HS-5 (cell line): ENCODE measurements at places on chromosomes 3 and 15.
A peak's percentile ranks its signal among the peaks of the same experiment; 100 is the strongest.

GRCh38 chr3:16514021-16514700 is 662 bp upstream of the RFTN1 start:
- DNase-seq = no peak

- DNase-seq = no peak
Observed at GRCh38 chr3:139523718-139524117, 15.8 kb downstream of the RBP1 start.

GRCh38 chr15:40265355-40265754 is 17.5 kb downstream of the ANKRD63 start:
- DNase-seq = no peak

DNA sequence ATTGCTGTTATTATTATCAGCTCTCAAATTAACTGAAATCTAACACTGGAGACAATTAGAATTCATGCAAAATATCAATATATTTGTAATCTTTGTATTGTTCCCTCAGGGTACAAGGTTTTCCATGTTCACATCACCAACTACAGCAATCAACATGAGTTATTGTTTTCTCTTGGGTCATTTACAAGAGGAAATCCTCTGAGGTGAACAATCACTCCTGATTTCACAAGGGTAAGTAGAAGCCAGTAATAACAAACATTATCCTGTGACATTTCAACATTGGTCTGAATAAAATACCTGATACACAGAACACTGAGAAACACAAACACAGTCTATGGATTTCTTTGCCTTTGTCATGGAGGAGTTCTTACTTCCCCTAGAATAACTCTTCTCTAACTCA is 174.0 kb downstream of the SUCNR1 start:
- DNase-seq = no peak

DNA sequence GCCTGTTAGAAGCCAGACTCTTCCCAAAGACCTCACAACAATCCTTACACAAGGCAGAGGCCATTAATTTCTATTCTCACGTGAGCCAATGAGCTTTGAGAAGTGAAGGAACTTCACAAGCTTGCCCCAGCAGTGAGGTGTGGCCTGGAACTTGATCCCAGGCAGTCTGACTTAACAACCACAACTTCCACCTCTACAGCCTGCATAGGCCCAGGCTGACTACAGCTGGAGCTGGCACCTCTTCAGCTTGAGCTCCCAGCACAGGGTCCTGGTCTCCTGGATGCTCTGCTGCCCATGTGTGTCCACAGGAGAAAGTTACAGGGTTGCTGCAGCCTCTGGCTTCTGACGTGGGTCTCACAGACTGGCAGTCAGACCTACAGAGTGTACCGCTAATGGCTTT is 111.0 kb downstream of the ERC2 start:
- DNase-seq = no peak

DNA sequence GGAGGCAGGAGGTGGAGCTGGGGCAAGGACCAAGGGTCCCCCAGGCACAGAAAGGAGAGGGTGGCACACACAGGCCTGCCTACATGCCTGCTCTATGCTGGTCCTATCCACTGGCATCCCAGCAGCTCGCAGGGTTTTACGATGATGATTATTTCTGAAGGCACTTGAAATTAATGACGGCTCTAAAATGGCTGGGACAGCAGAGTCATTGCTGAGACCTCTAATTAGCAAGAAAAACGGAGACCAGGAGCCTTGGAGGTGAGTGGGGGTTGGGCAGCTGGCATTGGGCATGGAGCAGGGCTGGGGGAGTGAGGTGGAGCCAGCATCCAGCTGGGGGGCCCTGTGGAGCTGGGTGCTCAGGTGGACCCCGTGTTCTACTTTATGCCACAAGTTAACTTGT is 3.5 kb upstream of the LINGO1 start:
- no peak for DNase-seq

- DNase-seq = no peak
Observed at GRCh38 chr3:102163039-102163817, 271.6 kb upstream of the ZPLD1 start.

GRCh38 chr3:48086705-48087104 is 70.5 kb upstream of the MAP4 start:
- DNase-seq = no peak

- DNase-seq = no peak
Observed at GRCh38 chr3:79517766-79518413, 249.9 kb downstream of the ROBO1 start.

DNA sequence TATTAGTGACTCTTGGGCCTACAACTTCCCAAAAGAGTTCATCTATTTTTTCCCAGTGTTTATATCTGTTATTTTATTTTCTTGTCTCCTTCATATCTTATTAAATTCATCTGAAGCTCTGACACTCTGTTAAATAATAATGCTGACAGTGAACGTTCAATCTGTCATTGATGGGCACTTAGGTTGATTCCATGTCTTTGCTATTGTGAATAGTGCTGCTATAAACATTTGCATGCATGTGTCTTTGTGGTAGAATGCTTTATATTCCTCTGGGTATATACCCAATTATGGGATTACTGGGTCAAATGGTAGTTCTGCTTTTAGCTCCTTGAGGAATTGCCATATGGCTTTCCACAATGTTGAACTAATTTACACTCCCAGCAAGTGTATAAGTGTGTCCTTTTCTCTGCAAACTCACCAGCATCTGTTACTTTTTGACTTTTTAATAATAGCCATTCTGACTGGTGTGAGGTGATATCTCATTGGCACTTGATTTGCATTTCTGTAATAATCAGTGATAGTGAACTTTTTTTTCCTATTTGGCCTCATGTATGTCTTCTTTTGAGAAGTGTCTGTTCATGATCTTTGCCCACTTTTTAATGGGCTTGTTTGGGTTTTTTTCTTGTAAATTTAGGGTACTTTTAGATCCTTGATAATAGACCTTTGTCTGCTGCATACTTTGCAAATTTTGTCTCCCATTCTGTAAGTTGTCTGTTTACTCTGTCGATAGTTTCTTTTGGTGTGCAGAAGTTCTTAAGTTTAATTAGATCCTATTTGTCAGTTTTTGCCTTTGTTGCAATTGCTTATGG is 122.5 kb downstream of the LEKR1 start:
- DNase-seq = no peak

DNA sequence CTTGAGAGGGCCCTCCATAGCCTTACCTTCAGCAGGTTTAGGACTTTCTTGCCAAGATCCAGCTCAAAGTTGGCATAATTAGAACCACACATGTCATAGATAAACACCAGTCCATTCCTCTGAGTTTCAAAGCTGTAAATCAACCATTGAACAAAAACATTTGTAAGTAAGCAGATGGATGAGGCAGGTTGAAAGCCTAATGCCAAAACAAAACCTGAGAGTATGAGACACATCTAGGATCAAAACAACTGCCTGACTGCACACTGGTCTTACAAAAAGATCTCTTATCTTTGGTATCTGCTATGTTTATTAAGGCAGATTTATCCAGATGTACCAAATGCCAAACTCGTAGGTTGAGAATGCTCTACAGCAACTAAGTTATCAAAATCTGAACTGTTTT is 61.9 kb downstream of the PTPN9 start:
- no peak for DNase-seq

- no peak for DNase-seq
Observed at GRCh38 chr15:31974154-31974794, 56.0 kb upstream of the CHRNA7 start.

GRCh38 chr3:67461667-67462142 is 192.7 kb downstream of the SUCLG2 start:
- DNase-seq = peak; percentile 68

DNA sequence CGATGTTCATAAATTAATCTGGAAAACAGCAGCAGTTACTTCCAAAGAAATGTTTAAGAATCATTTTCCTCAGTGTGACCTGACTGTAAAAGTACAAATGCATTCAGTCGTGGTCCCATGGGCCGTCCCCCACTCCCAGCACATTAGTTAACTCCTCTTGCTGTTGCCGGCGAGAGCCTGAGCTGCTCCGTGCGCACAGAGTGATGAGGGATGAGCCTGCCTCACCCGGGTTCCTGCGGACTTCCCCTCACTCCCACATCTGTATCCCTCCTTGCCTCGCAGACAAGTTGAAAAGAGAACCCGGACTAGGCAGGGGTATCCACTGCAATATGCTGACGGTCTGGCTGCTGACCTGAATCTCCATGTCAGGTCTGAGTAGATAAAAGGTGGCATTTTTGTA is 861.7 kb upstream of the NR2F2 start:
- DNase-seq = no peak
